Fibroblast of upper back skin (primary cell): ENCODE measurements at places on chromosomes 3 and 15.

DNA sequence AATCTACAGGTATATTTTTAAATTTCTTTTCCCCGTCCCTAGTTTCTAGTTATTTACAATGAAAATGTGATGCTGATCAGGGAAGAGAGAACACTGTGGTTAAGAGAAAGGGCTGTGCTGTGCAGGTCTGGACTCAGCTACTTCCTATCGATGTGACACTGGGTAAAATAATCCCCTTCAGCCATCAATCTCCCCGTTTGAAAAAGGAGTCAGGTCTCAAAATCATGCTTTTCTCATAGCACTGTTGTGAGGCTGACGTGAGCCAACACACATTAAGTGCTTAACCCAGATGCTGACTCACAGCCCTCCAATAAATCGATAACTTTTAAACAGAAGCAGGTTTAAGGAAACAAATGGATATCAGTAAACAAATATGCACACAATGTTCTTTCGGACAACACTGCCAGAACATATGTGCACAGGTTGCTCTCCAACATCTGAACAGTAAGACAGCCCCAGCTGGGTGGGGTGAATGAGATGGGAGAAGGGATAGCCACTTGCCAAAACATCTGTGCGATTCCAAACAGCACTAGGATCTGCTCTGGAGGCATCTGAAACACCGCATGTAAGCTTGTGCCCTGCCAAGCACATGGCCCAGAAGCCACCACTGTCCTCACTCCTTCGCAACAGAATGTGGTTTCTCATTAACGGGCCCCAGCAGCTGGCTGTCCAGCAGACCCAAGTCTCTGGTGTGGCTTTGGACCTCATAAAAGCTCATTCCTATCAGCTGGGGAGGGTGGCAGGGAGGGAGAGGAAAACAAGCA lies 143.2 kb upstream of the PRICKLE2 start:
- DNase-seq, result no peak

DNA sequence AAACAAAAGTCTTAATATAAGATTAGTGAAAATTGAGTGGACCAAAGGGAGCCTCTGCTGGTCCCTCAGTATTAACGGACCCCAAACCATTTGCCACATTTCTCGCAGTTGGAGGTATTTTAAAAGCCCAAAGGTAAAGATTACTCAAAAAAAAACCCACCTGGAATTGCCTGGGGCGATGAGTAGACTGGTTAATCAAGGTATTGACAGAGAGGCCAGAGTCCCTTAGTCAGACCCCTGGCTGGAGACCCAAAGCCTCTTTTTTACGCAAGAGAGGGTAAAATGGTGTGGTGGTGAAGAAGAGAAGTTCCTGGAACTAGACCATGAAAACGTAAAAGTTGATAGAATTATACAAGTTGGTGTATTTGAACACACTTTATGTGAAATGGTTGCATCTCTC lies 137.2 kb downstream of the IMPG2 start:
- no peak for DNase-seq

DNA sequence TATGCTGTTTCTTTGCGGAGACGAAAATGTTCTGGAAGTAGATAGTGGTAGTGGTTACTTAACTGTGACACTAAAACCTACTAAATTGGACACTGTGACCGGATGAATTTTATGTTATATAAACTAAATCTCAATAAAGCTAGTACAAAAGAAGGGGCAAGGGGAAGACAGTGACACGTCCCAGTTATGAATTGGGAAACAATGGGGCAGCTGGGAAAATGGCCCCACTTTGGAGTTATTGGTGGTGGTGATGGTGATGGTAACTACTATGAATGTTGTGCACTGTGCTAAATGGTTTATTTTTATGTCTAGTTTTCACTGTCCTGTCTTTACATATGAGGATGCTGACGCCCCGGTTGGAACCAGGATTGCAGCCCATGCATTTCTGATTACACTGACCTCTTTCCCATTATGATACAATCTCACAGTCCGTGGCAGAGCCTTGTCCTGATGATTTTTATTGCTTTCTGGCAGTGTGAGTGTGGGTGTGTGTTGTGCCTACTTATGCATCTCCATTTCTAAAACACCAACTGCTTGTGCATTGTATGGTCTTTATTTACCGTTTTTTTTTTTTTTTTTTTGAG lies 192.0 kb downstream of the FNDC3B start:
- DNase-seq, result no peak

GRCh38 chr3:2861120-2861519 lies 249.1 kb downstream of the IL5RA start:
- no peak for DNase-seq

DNA sequence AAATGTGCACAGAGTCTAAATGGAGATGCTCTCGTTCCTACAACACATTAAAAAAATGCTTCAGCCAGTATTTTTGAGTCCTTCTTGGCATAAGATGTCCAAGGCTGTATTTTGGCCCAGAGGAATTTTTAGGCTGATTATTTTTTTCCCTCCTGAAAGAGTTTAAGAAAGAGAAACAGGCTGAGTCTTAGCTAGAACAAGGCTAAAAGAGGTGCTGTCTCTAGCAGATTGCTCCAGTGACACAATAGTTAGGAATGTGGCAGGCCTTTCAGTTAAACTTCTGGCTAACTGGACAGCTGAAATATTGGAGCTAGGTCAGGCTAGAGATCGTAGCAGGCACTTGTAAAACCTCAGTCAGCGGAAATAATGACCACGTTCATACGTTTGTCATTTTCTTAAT lies 271.4 kb upstream of the RARB start:
- DNase-seq, result peak; percentile 86

GRCh38 chr15:27254055-27254454 lies 283.1 kb downstream of the GABRG3 start:
- DNase-seq, result peak; percentile 10

DNA sequence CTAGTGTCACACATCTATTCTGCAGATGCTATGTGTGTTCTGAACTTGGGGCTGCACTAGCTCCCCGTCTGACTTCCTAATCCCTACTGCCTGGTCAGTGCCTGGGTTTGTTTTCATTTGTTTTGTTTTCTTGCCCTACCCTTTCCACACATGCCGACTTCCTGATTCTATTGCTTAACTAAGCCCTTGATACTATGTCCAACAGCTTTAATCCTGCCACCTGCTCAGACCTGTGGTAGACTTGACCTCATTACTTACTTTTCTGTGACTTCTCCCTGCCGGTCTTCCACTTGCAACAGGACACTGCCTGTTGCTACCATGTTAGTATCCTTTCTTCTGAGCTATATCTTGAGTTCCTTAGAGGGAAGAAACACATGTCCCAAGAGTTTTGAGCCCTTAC lies 39.3 kb upstream of the CEMIP start:
- no peak for DNase-seq

DNA sequence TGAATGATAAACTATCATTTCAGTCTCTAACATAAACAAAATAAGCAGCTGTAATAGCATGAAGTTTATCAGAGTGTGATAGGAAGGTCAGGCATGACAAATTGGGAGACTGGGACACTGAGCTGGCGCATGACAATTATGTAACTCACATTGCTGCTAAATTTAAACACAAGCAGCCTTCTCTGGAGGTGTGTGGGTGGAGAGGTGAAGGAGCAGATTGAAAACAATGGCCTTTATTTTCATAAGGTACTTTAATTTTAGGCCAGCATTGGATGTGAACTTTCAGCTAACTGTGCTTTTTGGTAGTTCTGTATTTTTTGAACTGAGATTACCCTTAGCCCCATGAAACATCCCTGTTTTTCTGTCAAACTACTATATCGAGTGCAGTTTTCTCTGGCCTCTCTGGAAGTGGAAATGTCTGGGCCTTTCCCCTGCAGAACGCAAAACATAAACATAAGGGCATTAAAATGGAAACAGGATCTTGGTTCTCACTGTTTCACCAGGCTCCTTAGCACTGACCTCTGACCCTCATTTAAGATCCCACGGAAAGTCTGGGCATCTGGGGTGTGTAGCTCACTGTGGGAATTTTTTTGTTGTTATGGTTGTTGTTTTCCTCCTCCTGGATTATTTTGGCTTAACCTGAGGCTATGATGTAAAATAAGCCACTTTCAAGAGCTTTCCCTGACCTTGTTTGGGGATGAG lies 160.1 kb upstream of the DPH6 start:
- DNase-seq, result no peak

DNA sequence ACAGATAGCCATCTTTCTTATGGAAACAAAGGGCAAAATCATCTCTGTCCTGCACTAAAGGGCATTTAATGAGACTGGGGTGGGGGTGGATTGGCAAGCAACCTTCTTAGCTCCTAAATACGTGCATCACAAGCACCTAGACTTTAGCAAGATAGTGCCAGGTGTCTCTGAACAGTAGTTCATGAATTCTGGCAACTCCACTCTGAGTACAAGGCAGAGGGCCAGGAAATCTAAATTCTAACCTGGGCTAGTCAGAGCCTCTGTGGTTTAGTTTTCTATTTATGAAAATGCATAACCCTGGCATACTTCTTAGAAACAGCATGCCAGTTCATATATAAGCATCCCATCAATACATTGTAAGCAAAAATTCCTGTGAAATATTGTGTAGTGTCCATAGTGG lies 788.5 kb downstream of the MCTP2 start:
- DNase-seq, result peak; percentile 34

DNA sequence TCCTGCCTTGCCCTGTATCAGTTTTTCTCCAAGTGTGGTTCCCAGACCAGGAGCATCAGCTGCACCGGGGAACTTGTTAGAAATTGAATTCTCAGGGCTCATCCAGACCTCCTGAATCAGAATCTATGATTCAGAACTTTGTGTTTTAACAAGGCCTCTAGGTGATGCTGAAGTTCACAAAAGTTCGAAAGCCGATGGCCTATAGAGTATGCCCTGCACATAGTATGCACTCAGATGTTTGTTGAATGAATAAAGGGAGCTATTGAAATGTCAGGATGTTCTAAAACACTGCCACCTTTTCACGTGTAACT lies 664 bp upstream of the LARP6 start:
- DNase-seq, result peak; percentile 66

- DNase-seq, result peak; percentile 82
Measured at GRCh38 chr3:39383045-39383880, at the start of gene SLC25A38. TSS of gene SLC25A38 (plus strand) at chr3:39383370. CDS start at chr3:39383725, 355 bp downstream.

GRCh38 chr3:133986311-133986710 lies 43.4 kb downstream of the SLCO2A1 start:
- no peak for DNase-seq

GRCh38 chr3:149634573-149634972 lies 23.3 kb downstream of the WWTR1 start:
- DNase-seq, result no peak

GRCh38 chr15:60932051-60932915 lies 296.8 kb downstream of the RORA start:
- peak; percentile 34 for DNase-seq

GRCh38 chr3:42661593-42662022 lies 8.1 kb downstream of the ZBTB47 start:
- DNase-seq, result no peak

GRCh38 chr15:88649286-88649733 lies 10.5 kb downstream of the ISG20 start:
- DNase-seq, result peak; percentile 96
